ENCODE measurements at places on chromosomes 7 and 10.

DNA sequence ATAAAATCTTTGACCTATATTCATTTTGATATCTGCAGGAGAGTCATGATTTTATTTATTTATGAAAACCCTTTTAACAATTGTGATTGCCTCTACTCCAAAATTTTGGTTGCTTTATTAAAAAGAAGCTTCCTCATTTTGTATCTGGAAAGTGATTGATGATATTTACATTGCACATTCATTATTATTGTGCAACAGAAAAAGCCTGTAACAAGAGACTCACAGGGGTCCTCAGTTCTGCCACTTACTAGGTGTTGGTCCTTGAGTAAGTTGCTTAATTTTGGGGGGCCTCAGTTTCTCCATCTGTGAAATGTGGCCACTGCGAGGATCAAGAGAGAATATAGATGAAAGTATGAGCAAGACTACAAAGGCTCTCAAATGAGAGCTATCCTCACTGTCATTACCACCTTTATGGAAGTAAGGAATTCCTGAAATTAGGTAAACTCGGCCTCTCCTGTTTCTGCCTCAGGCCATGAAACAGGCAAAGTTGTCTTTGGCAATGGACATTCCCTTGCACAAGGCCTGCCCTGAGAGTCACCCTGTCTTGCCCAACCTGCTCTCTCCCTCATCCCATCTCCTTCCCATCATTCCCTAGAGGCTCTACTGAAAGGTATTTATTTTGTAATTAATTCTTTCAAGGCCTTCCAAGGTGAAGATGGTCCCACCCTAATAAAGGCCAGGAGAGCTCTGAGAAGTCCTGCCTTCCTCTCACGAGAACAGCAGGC lies 66.1 kb upstream of the ABLIM1 start:
- DNase-seq = no peak

DNA sequence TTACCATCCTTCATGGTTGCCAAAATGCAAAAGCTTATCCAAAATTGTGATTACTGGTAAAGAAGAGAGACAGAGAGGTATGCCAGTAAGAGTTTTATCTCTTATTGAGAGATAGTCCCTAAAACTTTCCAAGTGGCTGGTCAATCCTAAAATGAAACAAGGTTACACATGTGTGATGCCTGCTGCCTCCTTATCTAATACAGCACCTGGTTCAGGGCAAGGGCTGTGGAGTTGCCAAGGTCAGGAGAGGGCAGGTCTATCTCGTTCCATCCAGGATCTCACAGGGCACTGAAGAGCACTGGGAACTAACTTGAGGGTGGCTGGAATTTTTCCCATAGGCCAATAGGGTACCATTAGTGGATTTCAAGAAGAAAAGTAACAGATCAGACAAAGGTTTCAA lies 18.3 kb downstream of the VOPP1 start:
- DNase-seq = no peak

GRCh38 chr7:106062006-106062405 lies 50.1 kb downstream of the SYPL1 start:
- no peak for DNase-seq

GRCh38 chr10:103241262-103242011 lies 4.2 kb upstream of the RPEL1 start:
- DNase-seq = no peak

DNA sequence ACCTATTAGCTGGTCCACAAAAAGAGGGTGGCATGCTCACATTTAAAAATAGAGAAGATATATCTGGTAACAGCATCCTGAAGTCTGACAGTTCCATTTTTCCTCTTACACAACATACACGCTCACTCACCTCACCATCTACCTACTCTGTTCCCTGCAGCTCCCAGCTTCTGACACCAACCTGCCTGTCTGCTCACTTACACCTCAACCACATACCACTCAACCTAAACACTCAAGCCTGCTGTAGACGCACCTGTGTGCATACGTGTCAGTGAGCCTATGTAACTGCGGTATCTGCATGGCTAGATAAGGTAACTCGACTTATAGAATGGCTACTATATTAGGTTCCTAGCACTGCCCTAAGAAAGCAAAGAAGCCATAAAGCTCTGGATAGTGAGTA lies 174.9 kb downstream of the DGKI start:
- DNase-seq = no peak

DNA sequence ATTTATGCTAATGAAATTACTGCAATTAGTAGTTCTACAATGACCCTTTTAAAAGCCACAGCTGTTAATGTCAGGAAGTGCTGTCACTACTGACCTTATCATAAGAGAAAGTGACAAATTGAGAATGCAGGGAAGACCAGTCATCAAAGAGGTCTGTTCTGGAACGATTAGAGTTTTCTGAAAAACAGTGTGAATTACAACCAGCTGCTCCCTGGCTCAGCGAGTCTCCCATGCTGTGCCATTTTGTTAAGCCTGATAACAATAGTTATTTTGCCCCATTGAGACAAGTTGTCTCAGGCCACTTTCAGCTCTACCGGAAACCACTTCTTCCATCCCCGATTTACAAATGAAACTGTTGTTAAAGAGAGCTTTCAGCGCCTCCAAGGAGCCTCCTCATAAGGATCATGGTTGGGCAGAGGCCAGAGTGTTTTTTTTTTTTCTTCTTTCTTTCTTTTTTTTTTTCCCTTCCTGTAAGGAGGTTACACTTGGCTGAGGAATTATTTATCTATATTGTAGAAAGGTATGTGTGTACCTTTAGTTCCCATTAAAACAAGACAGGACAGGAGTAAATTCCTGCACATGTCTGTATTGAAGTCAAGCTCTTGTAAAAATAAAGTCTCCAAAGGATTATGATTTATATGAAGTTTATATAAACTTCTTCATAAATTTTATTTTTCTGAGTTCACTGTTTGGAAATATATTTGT lies 173.6 kb downstream of the CDCA7L start:
- DNase-seq = no peak

DNA sequence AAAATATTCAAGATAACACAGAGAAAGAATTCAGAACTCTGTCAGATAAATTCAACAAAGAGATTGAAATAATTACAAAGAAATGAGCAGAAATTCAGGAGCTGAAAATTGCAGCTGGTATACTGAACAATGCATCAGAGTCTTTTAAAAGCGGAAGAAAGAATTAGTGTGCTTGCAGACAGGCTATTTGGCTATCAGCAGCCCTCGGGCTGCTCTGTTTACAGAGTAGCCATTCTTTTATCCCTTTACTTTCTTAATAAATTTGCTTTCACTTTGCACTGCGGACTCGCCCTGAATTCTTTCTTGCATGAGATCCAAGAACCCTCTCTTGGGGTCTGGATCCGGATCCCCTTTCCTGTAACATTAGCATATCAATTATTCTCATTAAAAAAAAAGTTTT lies 1040.0 kb downstream of the SORCS3 start:
- DNase-seq = no peak

- DNase-seq = no peak
These were observed 227.1 kb downstream of the AGMO start for GRCh38 chr7:15334536-15335263.

Data from smooth muscle cell of the brain vasculature (primary cell).